ENCODE measurements at places on chromosomes 1 and 21. TPM values are rescaled to one million over a fixed set of nuclear protein-coding genes. Genes with fewer than 3 reads are reported as not detected.

The KDF1 gene
- total RNA-seq, result not detected

The NAXE gene
- total RNA-seq, result 47.3 TPM

The HENMT1 gene
- 3.9 TPM for total RNA-seq

The CYP2J2 gene
- total RNA-seq, result 21.6 TPM

The FCRL2 gene
- 0.31 TPM for total RNA-seq

The CDC42BPA gene
- total RNA-seq, result 66.8 TPM

The USP21 gene
- 23.5 TPM for total RNA-seq

The CRB1 gene
- total RNA-seq, result 0.94 TPM

The AMY1B gene
- total RNA-seq, result not detected

The S100A11 gene
- 231 TPM for total RNA-seq

The FTCD gene
- 2.9 TPM for total RNA-seq

The CD1D gene
- total RNA-seq, result 1.1 TPM

All from sciatic nerve (tissue), 2 donors.